Caco-2 (cell line): ENCODE measurements at places on chromosomes 12 and 14. TPM values are rescaled to one million over a fixed set of nuclear protein-coding genes. Genes with fewer than 3 reads are reported as not detected.

The EIF2B2 gene
- total RNA-seq, result 48.8 and 54.4 TPM in 2 replicates

The CLEC1B gene
- not detected in 2 replicates for total RNA-seq

The DEPDC4 gene
- 3.9 and 4.9 TPM in 2 replicates for total RNA-seq

The TMEM119 gene
- total RNA-seq, result not detected in 2 replicates

The SYT1 gene
- total RNA-seq, result 0.39 and 1.2 TPM in 2 replicates

The RPS6KL1 gene
- total RNA-seq, result 6.8 and 9.8 TPM in 2 replicates
